ENCODE measurements at places on chromosomes 13 and 19.

GRCh38 chr13:80086304-80086721 lies 254.6 kb downstream of the SPRY2 start:
- DNase-seq = no peak

GRCh38 chr19:14563989-14564651 lies 7.7 kb downstream of the NDUFB7 start:
- DNase-seq = no peak

- DNase-seq = no peak
Measured at GRCh38 chr13:38624822-38625221, 62.1 kb upstream of the FREM2 start.

- no peak for DNase-seq
Measured at GRCh38 chr13:100828226-100828625, 153.6 kb upstream of the TMTC4 start.

Measured in stimulated activated CD8-positive, alpha-beta memory T cell treated with anti-CD3 and anti-CD28 coated beads, Interleukin-15, amount 100 ng/mL, for 4 hours (primary cell).